Stimulated activated CD4-positive, alpha-beta T cell treated with anti-CD3 and anti-CD28 coated beads, TNF-alpha, amount 100 ng/mL, for 4 hours (primary cell): ENCODE measurements at places on chromosomes 3 and 15.
A peak's percentile ranks its signal among the peaks of the same experiment; 100 is the strongest.

DNA sequence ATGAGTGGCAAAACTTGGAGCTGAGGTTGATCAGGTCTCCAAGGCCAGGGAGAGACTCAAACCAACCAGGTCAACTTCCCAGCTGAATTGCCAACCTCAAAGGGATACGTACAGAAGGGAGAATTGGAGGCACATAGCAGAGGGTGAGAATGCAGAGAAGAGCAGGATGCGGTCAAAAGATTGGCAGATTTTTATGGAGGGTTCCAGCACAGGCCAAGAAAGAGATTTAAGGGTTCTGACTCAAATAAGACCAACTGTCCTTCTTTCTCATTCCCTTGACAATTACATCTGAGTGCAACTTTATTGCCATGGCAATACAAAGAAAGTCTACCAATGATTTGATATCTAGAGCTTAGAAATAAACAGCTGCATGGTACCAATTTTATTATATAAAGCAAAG, 33.2 kb downstream of the SCG5 start:
- DNase-seq = no peak

- peak; percentile 52 for DNase-seq
Measured at GRCh38 chr3:169813757-169814517, 1.2 kb upstream of the LRRC34 start.

- DNase-seq = no peak
Measured at GRCh38 chr3:152554980-152555379, 280.0 kb upstream of the P2RY1 start.

DNA sequence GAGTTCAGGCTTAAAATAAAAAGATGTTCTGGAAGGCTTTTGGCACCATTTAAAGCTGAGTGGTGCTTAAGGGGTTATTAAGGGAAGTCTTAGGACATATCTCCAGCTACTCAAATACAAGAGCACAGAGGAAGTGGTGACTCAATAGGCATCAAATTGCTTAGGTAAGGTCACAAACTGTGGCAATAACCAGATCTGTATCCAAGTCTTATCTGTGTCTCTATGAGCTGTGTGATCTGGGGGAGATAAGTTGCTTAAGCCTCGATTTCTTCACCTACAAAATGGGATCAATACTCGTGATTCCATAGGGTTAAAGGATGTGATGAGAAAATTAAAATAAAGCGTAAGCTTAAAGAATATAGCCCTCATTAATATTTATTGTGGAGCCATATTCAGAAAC, 7.6 kb downstream of the HDC start:
- DNase-seq = no peak

DNA sequence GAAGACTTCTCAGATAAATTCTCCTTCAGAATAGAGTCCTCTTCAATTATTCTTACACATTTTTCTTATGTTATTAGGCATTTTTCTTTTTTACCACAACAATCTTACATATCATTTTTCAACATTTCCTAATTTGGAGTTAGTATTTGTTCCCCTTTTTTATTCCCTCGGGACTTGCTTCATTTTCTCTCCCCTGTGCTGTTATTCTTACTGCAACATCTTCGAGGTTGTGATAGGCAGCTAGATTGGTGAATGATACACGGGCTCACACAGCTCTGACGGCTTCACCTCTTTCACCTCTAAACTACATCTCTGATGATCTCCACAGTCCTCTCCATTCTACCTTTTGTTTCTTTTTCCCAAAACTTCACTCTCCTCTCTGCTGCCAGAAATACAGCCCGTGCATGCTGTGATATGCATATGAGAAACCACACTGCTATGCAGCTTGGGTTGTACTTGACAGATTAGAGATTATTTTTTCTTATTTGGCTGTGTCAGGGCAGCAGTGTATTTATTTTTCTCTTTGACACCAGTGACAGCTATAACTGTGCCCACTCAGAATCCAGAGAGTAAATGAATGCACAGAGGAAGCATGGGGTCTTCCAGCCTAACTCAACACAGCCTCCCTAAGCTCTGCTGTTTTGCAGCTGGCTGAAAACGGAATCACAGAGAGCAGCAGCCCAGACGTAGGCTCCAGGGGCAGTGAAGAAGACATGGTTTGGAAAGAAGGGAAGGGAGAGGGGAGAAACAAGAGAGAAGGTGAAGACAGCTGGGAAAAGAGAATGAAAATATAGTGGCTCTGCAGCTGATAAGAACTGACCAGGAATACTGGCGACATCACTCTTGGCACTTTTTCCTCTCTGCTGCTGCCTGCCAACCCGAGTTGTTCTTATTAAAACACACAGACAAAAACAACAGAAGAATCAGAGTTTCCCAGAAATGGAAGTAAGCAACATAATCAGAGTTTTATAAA, 61.8 kb downstream of the SLC9A9 start:
- no peak for DNase-seq

- DNase-seq = no peak
Measured at GRCh38 chr3:150610785-150611184, 7.7 kb downstream of the SELENOT start.

DNA sequence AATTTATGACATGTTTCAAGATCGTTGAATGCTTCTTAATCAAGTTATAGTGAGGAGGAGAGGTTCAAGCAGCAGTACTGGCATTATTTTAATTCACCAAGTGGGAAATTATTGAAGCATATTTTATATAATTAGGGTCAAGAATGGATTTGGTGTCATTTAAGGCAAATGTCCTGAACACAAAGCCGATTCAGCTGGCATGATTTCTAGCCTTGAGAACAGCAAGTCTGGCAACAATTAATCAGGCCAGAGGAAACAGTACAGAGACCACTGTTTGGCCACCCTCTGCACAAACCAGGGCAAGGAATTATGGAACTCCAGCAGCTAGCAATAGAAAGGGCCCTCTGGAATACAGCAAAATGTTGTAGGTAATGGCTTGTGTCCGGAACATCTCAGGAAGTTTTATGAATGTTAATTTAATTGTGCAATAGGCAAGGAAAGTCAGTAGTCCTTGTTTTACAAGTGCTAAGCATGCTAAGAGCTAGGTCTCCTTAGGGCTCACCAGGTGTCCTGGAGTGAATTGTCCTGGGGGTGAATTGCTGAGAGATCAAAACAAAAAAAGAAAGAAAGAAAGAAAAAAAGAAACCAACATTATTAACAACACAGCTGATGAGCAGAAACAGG, 38.7 kb upstream of the SNRK start:
- DNase-seq = no peak

- no peak for DNase-seq
Measured at GRCh38 chr3:33196538-33196937, 22.1 kb downstream of the SUSD5 start.

- no peak for DNase-seq
Measured at GRCh38 chr3:169524131-169524530, 139.4 kb downstream of the MECOM start.

DNA sequence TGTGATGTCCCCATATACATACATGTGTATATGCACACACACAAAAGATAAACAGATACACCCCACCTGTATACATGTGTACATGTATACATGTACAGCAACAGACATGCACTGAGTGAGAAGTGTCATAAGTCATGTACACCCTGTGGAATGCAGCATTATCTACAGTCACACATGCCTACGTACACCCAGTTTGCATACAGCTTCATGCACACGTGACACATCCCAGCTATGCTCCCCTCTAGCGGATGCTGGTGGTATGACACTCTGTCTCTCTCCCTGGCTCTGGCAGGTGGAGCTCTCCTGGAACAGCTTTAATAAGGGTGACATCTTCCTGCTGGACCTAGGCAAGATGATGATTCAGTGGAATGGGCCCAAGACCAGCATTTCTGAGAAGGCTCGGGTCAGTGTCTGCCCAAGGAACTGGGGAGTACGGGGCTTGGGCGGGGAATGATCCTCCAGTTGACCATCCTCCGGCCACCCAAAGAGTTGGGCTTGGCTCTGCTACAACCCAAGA, 6.3 kb downstream of the VILL start:
- DNase-seq = peak; percentile 64

DNA sequence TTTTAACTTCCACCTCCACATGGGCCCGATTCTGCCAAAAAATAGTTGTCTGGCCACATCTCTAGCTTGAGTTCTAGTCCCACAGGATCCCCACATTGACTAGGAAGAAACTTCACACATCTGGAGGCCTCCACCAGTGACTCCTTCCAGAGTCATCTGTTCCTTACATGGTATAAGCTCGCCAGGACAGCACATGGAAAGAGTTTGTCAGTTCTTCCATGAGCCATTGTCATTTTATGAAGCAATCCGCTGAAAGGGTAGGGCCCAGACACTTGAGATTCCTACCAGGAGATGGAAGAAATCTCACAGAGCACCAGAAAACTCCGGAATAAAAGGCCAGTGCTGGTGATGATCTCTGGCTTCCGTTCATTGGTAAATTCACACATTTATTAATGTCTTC, 350.5 kb upstream of the ICE2 start:
- DNase-seq = no peak

DNA sequence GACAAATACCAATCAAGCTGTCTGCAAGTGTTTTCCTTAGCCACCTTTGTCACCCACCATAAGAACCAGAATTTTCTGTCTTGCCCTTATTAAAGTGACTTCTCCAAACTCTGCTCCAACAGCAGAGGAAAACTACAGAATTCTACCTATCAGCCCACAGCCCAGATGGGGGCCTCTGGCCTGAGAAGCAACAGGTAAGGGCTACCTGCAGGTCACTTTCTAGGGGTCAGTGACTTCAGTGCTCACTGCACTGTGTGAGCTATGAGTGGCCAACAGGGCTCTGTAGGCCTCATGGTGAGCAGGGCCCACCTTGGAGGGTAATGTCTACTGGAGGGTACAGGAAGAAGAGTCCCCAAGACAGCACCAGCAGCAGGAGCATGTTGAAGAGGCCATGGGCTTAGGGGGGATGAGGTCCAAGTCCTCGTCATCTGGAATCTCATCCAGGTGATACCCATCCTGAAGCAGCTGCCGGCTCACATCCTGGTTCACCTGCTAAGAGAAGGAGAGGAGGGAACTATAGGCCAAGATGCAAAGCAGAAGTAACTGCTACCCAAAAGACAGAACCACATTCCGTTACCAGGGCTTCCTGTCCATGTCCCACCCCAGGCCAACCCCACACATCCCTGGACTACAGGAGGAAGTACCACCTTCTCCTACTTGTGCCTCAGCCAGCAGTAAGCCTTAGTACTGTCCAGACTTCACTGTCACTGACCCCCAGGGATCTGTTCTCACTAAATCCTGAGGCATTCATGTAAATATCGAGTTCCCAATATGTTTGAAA, 4.2 kb downstream of the FAM219B start:
- DNase-seq = no peak

- no peak for DNase-seq
Measured at GRCh38 chr3:156723182-156723619, 48.8 kb downstream of the TIPARP start.

- no peak for DNase-seq
Measured at GRCh38 chr3:10292505-10293419, at the start of gene GHRL. Gene GHRL (minus strand): TSS chr3:10292947. CDS start chr3:10290180, 2,767 bp downstream.

GRCh38 chr3:44950275-44950734, 25.7 kb downstream of the ZDHHC3 start:
- no peak for DNase-seq

DNA sequence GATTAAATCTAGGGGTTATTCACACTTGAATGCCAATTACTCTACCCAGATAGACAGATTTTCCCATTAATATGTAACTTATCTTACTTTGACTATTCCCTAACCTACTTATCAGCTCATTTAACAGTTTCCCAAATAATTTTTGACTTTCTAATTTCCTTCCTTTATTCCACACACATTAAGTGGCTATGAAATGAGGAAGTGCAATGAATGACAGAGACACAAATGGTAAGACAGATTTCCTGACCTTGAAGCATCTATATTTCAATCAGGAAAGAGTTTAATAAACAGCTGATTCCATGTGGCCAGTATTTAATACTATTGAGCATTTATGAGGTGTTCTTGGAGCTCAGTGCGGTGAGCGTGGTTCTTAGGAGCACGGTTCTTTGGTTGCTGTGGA, 78.8 kb downstream of the SLC7A14 start:
- DNase-seq = no peak

DNA sequence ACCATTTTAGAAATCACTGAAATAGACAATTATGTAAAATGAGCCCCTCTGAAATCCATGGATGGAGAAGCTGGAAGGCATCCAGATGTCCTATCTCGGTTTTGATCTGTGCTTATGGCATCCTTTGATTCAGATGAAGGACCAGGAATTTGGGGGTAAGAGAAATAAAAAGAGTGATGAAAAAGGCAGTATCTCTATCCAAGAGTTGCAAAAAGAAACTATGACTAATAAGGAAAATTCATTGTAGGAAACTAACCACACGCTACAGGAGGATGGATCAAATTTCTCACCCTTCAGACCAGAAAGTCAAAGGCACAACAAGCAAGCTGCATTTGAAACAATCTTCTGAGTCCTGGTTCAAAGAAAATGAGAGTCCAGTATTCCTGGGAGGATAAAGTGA, 34.8 kb downstream of the SRGAP3 start:
- DNase-seq = no peak

DNA sequence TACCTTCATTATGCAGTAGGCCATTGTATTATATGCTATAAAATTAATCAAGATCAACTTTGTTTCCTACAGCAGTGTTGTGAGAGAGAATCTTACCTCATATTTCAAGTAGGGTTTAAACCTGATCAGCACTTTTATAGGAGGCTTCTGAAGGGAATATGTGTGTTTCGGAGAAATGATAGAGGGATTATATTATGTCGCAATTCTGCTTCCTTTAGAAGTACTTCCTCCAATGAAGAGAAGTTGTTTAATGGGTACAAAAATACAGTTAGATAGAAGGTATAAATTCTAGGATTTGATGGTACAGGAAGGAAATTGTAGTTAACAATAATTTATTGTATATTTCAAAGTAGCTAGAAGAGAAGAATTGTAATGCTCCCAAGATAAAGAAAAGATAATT, 54.9 kb downstream of the NSUN3 start:
- no peak for DNase-seq

DNA sequence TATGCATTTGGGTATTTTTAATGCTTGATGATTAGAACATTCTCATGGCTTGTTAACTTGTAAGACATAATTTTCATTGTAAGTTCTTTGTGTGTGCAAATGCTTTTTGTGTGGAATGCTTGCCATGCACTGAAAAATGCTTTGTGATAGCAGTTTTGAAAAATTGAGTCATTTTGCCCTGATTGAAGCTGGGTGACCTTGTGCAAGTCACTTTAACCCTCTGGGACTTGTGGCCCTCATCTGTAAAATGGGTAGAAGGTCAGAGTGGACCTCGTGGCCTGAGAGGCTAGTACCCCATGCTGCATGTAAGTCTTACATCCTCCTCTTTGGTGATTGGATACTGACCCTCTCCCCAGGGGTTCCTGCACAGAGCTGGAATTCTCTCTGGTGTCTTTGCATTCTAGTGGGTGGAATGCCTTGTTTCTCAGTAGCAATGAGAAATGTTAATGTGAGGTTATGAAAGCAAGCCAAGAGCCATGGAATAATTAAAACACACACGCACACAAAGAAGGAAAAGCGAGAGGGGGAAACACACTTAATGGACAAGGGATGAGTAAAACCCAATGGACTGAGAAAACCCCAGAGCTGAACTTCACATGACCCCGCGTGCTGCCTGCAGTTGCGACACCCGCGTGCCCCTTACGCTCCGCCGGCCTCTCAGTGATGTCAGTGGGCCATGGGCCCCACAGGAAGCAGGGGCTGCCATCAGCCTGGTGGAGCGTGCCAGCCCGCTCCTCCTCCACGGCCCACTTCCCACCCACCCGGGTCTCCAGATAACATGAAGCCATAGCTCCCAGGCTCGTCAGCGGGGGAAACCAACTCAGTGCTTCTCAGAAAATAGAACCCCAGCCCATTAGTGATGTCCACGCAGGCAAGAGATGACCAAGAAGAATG, 44.0 kb downstream of the SMAD3 start:
- DNase-seq = no peak

- no peak for DNase-seq
Measured at GRCh38 chr3:122273498-122273897, 51.5 kb upstream of the CSTA start.
